ENCODE measurements at places on chromosomes 7 and 10.

DNA sequence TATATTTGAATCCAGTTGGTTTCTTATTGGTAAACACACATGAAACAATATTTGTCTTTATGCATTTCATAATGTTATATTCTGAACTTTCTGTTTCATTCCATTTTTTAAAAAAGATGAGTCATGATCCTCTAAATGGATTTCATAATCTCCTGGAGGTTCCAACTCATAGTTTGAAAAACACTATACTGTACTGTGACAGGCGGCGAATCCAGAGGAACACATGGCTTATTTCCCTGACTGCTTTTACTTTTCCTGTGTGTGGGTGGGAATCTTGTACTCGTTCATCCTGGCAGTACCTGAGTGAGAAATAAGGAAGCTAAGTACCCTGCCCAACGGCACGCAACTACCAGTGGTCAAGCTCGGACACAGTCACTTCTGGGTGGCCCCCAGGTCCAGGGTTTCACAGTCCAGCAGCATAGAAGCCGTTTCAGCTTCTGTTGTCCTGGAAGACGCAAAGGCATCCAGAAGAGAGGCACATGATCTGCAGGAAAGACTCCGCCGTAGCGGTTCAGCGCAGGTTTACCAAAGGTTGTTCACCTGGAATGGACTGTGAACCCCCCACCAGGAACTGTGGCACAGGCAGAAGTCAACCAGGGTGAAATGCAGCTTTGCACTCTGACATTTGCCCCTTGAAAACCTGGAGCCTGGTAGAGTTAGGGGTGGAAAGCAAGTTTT is 117.7 kb downstream of the CCNY start:
- DNase-seq: peak; percentile 77

DNA sequence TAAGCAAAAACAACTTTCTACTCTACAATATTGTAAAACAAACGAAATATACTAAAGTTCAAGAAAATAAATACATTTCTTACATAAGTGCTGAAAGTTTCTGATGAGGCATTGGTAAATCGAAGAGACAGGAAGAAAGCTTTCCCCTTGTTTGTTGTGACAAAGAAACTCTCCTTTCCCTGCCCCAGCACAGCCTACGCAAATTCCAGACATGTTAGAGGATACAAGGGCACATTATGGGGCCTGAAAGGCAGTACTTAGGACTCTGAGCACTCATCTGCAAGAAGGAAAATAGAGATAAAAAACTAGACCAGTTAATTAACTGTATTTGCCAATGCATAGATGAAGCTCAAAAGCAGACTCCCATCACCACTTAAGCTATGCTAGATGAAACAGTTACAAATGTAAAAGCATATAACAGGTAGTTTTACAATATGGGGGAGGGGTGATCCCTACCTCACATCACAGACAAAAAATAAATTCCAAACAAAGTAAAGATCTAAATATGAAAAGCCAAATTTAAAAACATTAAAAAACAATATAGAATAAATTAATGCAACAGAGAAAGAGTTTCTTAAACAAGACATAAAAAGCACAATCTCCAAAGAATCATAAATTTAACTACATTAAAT is 21.8 kb downstream of the ARHGAP19 start:
- peak; percentile 61 for DNase-seq

- DNase-seq: no peak
Measured at GRCh38 chr7:158953912-158954311, 97.6 kb downstream of the DYNC2I1 start.

- DNase-seq: no peak
Measured at GRCh38 chr10:112376396-112376790, 2.5 kb downstream of the ACSL5 start.

DNA sequence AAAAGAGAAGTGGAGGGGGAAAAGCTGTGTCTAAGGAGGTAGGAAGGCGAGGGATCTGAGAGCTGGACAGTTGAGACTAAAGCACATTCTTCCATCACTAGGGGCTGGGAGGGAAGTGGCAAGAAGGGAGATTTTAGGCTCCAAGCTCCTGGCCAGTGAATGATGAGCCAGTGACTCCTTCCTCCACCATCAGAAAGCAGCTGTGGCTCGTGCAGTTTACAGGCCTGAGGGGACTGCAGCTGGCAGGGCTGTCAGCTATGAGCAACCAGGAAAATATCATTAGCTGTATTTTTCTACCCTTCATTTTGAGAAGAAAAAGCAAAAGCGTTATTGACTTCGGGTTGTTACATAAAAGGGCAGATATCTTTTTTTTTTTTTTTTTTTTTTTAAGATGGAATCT is 60.7 kb downstream of the GPAM start:
- no peak for DNase-seq

- DNase-seq: no peak
Measured at GRCh38 chr10:34964166-34964800, 125.9 kb downstream of the CUL2 start.

DNA sequence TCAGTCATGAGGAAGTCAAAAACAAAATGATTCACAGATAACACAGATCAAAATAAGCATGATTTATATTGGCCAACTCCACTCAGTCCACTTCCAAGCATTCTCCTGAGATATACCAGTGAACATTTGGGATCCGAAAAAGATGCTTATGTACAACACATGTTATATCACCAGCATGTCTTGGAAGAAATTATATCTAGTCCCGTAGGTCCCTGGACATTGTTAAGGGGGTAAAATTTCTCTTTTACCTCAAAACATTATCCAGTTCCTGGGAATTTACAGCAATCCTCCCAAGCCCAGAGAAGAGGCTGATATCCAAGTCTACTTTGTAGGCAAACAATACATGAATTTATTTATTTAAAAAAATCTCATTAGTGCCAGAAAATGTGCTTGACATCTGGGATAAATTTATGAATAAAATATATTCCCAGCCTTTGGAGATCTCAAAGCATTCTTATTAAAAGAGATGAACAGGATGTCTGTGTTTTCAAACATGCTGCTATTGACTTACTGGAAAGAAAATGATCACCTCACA is 582.2 kb upstream of the ZWINT start:
- DNase-seq: no peak

DNA sequence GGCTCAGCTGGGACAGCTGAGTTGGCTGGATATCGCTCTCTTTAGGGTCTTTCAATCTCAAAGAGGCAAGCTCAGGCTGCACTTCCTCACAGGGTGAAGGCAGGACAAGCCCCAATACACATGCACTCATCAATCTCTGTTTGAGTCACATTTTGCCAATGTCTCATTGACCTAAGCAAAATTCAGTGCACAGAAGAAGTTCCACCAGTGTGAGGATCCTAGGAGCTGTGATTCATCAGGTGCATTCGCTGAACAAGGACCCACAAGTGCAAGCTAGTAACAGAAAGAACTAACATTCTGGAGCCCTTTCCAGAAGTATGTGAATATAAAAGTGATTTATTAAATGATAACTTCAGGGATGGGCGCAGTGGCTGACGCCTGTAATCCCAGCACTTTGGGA is 477.2 kb downstream of the GPAM start:
- DNase-seq: peak; percentile 78

DNA sequence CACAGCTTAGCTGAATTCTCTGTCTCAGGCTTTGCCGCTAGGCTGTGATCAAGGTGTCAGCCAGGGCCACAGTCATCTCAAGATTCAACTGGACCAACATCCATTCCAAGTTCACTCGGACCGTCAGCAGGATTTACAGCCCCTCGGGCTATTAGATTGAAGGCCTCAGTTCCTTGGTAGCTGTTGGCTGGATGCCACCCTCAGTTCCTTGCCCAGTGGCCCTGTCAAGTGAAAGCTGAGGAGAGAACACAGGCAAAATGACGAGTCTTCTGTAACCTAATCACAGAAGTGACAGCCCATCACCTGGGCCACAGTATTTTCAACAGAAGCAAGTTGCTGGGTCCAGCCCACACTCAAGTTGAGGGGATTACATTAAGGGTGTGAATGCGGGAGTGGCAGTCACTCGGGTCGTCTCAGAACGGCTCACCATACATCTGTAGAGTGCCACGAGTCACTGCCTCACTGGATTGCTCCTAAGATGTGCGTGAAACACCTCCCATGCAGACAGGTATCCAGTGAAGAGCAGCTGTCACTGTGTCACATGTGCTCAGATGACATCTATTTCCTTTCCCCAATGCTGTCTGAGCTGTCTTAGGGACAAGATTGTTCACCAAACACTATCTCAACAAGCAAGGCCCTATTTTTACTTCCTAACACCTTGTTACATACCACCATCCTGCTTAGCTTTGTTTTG is 78.9 kb upstream of the PRLHR start:
- no peak for DNase-seq

DNA sequence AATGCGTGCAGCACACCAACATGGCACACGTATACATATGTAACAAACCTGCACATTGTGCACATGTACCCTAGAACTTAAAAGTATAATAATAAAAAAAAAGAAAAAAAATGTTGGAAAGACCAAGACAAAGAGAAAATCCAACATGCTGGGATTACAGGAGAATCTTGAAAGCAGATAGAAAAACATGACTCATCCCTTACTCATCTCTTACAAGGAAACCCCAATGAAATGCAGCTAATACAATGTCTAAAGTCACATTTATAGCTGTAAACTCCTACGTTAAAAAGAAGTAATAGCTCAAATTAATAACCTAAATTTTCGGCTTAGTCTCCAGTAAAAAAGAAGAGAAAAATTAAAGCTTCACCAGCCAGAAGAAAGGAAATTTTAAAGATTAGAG is 47.5 kb upstream of the DGKB start:
- DNase-seq: peak; percentile 49

GRCh38 chr7:12436896-12437535 is 33.4 kb upstream of the VWDE start:
- DNase-seq: peak; percentile 84

GRCh38 chr7:106344861-106345260 is 60.1 kb upstream of the NAMPT start:
- DNase-seq: no peak

GRCh38 chr7:158487631-158488151 is 99.9 kb downstream of the PTPRN2 start:
- no peak for DNase-seq

GRCh38 chr10:91144961-91145360 is 75.5 kb upstream of the PCGF5 start:
- DNase-seq: peak; percentile 57

- DNase-seq: peak; percentile 91
Measured at GRCh38 chr7:66250711-66251110, 45.6 kb downstream of the TPST1 start.

- peak; percentile 14 for DNase-seq
Measured at GRCh38 chr7:40763319-40764287, 628.8 kb downstream of the SUGCT start.

DNA sequence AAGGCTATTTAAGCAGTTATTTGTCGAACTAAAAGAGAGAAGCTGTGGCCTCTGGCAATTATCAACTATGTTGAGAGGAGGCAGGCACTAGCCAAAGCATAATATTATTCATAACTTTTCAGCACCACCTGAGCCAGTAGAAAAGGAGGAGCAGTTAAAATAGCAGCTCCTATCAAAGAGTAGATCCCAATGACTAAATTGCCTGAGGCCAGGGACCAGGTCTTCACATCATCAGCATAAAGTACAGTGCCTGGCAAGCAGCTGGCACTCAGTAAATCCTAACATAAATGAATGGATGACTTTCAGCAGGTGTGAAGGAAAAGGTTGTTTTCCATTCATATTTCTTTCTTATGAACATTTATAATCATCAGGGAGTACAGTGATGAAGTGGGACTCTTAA is 309.0 kb upstream of the IMMP2L start:
- DNase-seq: no peak

DNA sequence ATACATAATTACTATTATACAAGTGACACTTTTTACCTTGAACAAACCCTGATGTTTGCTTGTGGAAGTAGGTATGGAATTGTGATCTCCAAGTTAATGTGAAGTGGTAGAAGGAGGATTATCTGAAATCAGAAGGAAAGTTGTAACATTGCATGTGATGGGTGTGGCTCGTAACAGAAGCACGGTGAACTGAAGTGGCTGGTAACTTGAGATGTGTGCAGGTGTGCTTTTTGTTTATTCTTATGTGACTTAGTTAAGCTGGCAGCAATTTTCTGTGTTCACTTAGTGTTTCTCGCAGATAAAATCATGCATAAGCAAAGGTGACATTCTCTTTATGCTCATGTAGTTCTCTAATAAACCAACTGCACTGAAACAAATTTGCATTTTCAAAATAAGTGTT is 82.3 kb downstream of the ZEB1 start:
- no peak for DNase-seq

DNA sequence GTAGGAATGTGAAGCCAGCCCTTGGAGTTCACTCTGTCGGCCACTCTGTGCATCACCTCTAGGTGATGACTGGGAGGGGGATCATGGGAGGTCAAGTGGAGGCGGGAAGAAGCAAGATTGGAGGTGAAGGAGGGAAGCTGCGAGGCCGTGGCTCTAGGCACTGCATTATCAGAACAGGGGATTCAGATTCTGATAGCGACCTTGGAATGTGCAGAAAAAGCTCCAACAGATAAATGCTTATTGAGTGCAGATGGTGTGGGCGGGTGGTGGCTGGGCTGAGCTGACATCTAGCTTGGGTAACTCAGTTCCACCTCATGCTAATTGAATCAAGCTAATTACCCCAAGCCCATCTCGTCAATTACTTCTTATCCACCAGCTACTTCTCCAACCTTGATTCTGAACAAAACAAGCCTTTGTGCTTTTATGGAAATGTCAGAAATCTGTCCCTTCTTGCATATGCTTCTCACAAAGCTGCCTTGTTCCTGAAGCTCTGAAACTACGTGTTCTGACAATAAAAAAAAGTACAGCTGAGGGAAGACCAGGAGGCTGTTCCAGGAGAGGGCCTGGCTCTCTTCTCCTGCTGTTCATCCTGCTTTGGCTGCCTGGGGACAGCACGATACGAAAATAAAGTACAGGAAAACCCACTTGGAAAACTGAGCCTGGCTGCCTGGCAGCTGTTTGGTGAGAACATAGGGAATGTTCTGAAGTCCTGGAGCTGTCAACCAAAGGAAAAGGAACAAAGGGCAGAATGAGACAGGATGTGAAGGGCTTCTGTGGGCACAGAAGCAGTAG is 27.5 kb downstream of the STRA8 start:
- no peak for DNase-seq

- DNase-seq: peak; percentile 3
Measured at GRCh38 chr10:12394241-12395033, 45.1 kb downstream of the CAMK1D start.

GRCh38 chr10:42979181-42979580 is 97.7 kb upstream of the RET start:
- DNase-seq: no peak
